Skin of body (tissue), 3 donors: ENCODE measurements at places on chromosomes 12 and 14.

DNA sequence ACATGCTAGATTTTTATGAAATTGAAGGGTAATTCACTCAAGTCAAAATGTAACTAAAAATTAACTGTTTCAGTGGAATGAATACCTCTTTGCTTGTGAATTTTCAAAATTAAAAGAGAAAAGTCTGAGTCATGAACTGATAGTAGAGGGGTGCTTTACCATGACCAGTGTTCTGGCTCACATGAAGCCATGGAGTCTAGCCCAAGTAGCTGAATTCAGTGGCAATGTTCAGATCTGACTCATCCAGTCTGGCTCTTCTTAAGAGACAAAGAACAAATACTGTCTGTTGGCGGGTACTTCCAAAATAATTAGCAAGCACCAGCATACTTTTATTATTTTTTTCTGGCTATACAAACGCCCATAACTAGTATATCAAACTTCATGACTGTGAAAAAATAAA lies 366.3 kb upstream of the GARIN6 start:
- DNase-seq, result no peak

GRCh38 chr14:39422243-39422642 lies 10.0 kb downstream of the FBXO33 start:
- DNase-seq, result no peak

GRCh38 chr14:68528040-68528687 lies 264.7 kb downstream of the ZFP36L1 start:
- no peak for DNase-seq

DNA sequence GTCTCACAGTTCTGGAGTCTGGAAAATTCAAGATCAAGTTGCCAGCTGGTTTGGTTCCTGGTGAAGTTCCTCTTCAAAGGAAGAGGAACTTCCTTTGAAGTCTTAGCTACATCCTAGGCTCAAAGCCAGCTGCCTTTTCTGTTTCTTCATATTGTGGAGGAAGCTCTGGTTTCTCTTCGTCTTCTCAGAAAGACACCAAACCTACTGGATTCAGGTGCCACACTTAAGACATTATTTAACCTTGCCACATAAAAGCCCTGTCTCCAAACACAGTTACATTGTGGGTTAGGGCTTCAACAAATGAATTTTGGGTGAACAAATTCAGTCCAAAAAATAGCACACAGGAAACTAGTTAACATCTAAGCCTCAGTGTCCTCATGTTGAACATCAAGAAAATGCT lies 1019.8 kb downstream of the GALC start:
- no peak for DNase-seq

GRCh38 chr14:20603813-20604690 lies 12.9 kb upstream of the RNASE12 start:
- DNase-seq, result no peak

- DNase-seq, result no peak
Measured at GRCh38 chr12:27922531-27923139, 49.9 kb downstream of the PTHLH start.

GRCh38 chr12:124518051-124518932 lies 49.1 kb downstream of the NCOR2 start:
- DNase-seq, result peak; percentile 99

DNA sequence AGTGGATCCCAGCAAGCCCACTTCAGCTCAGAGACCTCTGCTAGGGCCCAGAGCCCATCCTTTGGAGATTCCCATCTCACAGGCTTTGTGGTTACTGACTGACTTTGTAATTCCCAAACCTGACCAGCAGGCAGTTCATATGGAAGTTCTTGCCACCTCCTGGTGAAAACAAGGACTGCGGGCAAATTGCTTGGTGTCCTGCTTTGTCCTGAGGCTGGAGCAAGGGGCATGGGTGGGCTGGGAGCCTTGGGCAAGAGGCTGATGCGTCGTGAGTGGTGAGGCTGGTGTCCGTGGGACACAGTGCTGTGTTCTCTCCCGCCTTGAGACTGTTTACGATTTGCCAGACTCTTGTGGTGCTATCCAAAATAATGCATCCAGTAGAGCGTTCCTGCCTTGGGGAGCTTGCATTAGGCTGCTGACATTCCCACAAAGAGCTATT lies 91.0 kb downstream of the LRRC74A start:
- peak; percentile 47 for DNase-seq

DNA sequence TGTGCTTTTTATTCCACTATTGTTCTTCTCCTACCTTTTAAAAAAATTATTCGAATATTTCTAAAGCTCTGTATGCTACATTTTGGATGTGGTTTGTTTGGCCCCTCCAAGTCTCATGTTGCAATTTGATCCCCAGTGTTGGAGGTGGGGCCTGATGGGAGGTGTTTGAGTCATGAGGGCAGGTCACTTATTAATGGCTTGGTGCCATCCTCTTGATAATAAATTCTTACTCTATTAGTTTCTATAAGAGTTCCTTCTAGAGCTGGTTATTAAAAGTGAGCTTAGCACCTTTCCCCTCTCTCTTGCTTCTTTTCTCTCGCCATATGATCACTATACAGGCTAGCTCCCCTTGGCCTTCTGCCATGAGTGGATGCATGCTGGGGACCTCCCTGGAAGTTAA lies 445.6 kb upstream of the PDE3A start:
- DNase-seq, result no peak

DNA sequence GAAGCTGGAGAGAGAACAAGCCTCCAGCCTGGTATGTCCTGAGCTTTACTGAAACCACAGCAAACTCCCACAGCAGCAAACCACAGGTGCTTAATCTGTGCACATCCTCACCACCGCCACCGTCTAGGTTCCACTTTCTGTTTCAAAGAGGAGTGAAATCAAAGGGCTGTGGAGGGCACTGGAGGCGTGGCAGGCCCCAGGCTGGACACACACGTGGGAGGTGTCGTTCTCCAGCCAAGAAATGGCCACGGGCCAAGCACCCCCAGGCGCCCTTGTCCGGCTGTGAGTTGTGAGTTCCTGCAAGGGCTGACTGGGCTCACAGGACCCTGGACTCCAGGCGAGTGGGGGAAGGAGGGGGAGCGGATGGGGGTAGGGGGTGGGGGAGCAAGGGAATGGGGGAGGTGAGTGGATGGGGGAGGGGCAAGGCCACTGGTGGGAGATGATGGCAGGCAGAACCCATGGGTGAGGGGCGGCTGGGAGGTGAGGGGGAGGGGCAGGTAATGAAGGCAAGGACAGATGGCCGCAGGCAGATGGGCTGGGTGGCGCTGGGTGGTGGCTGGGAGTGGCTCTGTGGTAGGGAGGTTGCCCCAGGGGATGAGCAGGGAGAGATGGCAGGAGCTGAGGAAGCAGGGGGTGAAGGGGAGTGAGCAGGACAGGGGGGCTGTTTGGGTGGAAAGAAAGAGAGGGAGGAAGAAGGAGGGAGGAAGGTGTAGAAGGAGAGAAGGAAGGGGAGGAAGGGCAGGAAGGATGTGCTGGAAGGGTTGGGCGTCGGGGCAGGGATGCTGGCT lies 86.7 kb downstream of the NCOR2 start:
- no peak for DNase-seq

DNA sequence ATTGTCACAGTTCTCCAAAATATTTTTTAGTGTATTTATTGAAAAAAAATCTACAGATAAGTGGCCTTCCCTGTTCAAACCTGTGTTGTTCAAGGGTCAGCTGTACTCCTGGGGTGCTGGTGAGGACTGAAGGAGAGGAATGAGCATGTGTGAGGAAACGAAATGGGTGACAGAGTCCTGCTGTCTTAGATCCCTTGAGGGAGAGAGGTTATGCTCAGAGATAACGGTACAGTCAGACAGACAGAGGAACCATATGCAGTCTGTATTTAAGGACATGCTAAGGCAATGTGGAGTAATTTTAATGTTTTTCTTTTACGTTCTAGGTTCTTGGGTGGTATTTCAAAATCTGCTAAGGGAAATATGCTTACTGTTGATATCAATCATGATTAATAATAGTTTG lies 352.9 kb upstream of the RGS6 start:
- no peak for DNase-seq

DNA sequence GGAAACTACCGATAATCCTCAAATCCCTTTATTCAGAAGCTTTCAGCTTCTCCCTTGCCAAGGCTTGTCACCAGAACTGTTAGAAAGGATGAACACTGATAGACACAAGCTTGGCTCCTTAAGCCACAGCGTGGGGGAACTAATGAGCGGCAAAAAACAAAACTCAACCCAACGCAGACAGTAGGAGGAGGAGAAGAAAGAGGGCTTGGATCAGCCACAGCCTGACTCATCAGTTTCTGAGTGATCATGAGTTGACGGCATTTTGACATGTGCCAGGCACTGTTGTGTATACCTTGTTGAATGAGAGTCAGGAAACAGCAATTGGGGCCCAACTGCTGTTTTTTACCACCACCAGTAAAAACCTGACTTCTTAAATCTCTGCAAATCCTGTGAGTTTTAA lies 23.7 kb downstream of the PLXNC1 start:
- peak; percentile 11 for DNase-seq

GRCh38 chr14:104886690-104887622 lies 21.9 kb downstream of the CEP170B start:
- no peak for DNase-seq

GRCh38 chr12:15131431-15131830 lies 89.8 kb downstream of the RERG start:
- no peak for DNase-seq

- DNase-seq, result no peak
Measured at GRCh38 chr14:76958980-76959710, 69.4 kb downstream of the IRF2BPL start.

DNA sequence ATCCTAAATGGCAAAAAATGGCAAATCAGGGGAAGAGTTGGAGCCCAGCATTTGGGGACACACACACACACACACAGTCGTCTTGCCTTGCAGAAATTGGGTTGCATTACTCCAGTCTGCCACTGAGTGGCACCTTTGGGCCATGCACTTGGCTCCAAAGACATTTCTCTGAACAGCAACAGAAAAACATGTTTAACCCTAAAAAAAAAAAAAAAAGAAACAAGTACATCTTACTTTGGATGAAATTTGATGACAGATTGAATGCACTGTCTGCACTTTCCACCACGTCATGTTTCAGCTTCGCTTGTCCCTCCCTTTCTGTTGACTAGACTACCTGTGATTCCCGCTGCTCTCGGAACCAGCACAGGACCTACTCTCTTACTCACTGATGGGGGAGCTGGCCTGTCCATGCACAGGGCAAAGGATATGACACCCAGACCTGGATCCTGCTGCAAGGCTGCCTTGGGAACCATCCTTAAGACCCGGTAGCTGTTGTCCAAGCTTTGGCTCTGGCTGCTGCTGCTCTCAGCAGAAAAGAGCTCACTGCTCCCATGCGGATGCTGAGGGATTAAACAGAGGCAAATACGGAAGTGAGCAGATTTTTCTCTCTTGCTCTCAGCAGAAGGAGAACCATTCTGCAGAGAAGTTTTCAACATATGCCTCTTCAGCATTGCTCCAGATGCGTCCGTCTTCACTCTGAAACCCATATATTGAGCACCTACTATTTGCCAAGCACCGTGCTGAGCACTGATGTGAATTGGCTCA lies 376.8 kb downstream of the DPF3 start:
- DNase-seq, result peak; percentile 70

DNA sequence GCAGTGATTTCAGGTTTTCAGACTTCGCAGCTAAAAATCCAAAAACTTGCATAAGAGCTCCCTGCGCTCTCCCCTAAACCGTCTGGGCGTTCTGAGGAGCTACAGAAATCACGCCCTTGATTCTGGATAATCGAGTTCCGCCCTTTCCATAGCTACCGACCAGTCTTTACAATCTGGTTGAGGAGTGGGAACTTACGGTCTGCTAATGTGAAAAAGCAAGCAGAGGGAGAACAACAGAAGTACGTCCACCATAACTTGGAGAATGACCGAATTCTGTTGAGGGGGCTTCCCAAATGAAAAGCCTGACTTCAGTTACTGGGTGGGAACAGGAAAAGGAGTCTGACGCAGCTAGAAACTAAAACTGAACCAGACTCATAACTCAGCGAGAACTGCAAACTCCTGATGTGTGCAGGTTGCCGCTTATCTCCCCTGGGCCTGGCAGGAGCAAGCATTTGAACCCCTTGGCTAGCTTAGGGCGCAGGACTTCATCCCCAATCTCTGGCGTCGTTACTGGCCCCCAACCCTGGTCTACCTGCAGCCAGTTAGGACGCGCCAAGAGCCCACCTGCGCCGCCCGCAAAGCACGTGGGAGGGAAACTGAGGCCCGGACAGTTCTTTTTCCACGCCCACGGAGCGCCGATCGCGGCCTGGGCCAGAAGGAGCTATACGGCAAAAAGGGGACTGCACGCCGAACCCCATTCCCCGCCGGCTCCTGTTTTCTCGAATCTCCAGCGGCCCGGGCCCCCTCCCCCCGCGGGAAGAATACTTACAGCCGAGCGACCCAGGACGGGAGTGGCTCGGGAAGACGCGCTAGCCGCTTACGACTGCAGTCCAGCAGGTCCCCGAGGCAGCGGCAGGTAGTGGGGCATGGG lies 838 bp downstream of the LRIG3 start:
- DNase-seq, result peak; percentile 79

DNA sequence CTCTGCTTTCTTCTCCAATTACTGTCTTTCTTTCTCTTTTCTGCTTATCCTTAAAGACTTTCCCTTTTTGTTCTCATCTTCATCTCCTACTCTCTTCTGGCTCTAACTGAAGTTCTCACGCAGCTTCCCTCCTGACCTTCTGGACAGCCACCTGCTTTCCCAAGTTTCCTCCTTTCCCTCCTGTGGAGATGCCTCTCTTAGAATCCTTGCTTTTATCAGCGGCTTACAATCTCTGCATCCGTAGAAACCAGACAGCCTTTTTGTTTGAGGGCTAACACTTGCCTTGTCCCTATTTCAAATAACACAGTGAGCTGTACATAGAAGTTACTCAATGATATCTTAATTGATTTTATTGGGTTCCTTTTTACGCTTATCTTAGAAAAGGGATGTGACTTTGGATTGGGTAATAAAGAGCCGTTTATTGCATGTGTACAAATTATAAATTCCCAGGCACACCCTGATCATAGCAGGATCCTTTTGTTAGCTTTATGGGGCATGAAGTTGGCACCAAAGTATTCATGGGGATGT lies 2.1 kb upstream of the LGALS3 start:
- DNase-seq, result no peak

- DNase-seq, result no peak
Measured at GRCh38 chr12:52347016-52347415, 20.3 kb downstream of the KRT85 start.

DNA sequence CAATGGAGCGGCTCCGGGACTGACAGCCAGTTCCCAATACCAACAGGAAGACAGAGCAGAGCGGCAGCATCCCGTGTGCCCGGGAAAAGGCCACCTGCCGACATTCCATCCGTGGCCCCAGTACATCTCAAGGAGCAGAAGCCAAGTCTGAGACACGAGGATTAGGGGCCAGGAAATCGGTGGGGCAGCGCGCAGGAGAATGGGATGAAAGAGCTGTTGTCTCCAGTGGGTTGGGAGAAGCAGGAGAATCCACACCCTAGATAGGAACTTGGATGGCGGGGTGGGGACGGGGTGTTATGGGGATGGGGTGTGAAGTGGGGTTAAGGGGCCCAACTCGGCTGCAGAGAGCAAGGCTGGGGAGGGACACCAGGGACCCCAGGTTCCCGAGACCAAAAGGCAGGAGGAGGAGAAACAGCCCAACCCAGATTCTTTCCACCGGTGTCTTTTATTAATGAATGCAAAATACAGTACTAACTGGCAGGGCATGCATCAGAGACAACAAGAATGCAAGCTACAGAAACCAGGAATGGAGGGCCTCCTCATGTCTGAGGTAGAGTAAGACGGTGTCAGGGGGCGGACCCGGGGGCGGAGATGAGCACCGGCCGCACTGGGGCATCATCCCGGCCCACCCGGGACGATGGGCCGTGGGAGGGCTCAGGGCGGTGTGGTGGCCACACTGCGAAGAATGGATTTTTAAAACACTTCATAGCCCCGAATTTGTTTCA lies 50.3 kb downstream of the BEGAIN start:
- DNase-seq, result no peak

- DNase-seq, result no peak
Measured at GRCh38 chr14:74505831-74506230, 12.3 kb downstream of the ISCA2 start.
